ENCODE measurements at places on chromosomes 5 and 9.
A peak's percentile ranks its signal among the peaks of the same experiment; 100 is the strongest.

DNA sequence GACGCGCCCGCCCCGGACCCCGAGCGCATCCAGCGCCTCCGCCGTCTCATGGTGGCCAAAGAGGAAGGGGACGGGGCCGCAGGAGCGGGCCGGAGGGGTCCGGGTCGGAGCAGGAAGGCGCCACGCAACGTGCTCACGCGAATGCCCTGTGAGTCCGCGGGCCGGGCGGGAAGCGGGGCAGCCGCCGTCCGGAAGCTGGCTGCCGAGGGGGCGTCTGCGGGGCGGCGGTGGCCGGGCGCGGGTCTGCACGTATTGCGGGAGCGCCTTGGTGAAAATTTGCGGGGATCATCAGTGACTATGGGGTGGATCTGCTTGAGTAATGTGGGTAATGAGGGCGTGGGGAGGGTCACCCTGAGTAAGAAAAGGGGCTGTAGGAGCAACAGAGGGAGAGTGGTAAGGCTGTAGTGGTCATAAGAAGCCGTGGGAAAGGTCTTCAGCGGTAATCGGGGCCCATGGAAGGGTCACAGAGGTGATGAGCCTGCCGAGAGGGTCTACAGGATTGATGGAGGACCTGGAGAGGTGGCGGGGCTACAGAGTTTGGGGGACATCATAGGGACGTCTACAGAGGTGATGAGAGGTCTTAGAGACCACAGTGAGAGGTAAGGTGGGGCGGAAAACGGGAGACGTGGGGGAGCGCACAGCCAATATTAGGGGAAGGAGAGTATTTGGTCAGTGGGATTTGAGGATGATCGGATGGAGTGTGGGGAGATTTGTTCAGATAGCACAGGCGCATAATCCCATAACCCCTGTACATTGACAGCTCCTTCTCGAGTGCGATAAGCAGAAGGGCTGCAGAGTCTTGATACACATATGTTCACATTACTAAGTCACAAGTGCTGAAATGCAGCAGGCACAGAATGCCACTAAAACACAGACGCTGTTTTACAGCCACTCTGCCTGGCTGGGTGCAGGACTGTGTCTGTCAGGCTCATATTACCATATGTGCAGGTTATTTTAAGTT, 819 bp downstream of the LSM11 start:
- no peak for DNase-seq

GRCh38 chr9:97632248-97632984, 752 bp downstream of the TSTD2 start:
- peak; percentile 95 for DNase-seq

GRCh38 chr9:32703635-32704034, 68.2 kb upstream of the TAF1L start:
- no peak for DNase-seq

GRCh38 chr5:151140686-151141459, 16.7 kb downstream of the ANXA6 start:
- DNase-seq: no peak

- no peak for DNase-seq
Observed at GRCh38 chr9:69527454-69527853, 144.7 kb downstream of the APBA1 start.

DNA sequence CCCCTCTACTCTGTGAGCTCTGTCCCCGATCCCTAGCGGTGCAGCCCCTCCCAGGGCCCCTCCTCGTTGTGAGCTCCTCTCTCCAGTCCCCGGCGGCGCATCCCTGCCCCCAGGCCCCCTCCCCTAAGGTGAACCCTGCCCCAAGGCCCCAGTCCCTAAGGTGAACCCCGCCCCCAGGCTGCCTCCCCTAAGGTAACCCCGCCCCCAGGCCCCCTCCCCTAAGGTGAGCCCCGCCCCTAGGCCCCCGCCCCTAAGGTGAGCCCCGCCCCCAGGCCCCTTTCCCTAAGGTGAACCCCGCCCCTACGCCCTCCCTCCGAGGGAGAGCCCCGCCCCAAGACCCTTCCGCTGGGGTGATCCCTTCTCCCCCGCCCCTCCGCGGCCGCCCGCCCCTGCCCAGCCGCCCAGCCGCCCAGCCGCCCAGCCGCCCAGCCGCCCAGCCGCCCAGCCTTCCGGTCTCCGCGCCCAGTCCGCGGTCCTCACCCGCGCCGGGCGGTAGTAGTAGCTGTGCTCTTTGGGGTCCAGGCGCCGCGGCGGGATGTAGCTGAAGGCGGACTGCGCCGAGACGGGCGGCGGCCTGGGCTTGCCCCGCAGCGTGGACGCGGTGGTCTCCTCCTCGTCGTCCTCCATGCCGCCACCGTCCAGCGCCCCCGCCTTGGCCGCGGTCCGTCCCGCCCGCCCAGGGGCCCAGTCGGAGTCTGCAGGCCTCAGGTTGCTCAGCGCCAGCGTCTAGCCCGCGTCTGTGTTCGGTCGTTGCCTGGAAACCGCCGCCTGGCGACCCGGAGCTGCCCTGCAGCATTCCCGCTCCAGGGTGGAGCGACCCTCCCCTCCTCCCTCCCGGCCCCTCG, at the start of gene CFAP90:
CFAP90 (minus strand) TSS at position 739 of the 845 bp plus-strand sequence; CDS start at position 627, 112 bp downstream.
- DNase-seq: peak; percentile 69

DNA sequence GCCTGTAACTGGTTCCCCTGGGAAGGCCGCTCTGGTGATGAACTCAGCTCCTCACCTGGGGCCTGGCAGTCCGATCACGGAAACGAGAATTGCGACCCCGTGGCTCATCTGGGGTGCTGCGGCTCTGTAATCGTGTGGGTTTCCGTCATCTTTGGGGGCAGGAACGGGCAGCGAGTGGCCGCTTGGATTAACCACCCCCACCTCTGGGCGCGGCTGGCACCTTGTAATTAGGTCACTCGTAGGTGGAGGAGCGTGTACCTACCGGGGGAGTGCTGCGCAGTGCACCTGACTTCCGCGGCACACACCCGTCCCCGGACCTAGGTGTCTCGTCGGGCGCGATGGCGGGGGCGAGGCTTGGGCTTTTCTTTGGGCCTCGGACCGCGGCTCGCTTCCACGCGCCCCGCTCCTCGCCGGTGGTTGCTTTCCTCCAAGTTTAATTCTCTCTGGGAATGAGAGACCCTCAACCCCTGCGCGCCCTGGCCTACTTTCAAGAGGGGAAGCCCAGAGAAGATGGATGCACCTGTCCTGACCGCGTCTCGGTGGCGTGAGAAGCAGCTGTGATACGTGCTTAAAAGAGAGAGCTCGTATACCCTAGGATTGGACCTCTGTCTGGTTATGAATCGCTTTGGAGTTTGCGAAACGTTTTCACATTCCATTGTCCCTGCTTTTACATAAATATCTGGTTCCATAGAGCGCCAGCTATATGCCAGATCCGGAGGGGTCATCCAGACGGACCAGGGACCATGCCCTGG, 744 bp upstream of the PPP2CA start:
- DNase-seq: no peak

- no peak for DNase-seq
Observed at GRCh38 chr9:92917176-92917800, 30.0 kb upstream of the FGD3 start.

DNA sequence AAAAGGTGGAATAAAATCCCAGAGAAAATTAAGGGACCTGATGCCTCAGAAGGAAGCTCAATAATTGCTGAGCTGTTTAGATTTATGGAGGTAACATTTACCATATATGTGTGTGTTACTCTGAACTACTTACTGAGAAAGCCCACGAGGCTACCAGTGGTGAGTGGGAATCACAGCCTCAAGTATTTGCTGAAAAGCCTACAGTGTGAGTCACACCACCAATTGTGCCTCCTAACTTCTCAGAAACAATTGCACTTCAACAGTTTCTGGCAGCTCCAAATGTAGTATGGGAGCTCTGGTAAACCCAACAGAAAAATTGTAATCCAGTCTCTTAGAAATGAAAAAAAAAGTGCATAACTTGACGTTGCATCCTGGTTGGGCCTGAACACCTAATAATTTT, 551.6 kb downstream of the PRDM9 start:
- no peak for DNase-seq

DNA sequence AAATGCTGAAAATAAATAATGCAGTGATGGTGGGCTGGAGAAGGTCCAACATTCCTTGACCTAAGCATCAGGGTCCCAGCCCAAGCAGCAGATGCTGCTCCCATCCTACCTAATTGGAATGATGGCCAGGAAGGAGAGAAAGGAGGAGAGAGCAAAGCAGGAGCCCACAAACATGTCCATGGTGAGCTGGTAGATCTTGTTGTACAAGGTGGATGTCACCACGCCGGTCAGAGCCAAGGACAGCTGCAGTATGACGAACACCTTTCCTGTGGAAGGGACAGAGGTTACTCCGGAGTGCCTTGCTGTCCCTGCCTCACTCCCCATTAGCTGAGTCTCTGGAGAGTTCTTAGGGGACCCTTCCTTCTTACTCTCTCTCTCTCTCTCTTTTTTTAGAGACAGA, 4.3 kb downstream of the SLC46A2 start:
- DNase-seq: no peak

GRCh38 chr5:43033841-43034590, 6.1 kb downstream of the ANXA2R start:
- no peak for DNase-seq

- no peak for DNase-seq
Observed at GRCh38 chr9:23829580-23830475, 3.8 kb upstream of the ELAVL2 start.

DNA sequence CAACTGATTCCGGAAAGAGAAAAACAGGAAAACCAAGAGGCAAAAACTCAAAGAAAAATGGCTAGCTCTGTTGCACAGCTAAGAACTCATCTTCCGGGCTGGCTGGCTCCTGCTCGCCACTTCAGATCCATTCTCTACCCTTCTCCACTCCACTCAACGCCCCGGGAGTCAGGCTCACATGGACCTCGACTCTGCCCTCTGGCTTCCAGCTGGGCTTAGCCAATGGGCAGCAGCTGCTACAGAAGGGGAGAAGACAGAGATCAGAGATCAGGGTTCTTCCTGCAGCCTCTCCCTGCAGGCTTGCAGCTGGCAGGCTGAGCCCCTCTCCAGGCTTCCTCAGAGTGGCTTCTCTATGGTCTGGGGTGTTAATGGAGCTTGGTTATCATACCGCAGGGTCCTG, 187.5 kb downstream of the MED10 start:
- no peak for DNase-seq

DNA sequence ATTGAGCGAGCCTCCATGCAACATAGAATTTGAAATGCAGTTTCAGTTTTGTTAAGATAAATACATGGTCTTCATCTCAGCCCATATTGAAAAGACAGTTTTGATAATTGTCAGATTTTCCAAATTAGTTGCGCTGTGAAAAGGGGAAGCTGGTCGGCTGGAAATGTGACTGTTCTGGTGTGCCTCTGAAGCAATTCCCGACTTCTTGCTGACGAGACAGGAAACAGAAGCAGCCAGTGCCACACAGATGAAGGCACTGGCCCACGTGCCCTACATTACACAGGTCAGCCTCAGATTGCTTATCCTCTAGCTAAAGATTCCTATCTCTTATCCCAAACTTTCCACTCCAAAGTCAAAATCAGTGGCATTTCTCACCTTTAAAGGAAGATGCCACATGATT, 214.1 kb upstream of the TLE4 start:
- DNase-seq: no peak

Measured in NCI-H1417 treated with DMSO at 0.1 percent for 48 hours (cell line).